ENCODE measurements at places on chromosomes 6 and 20. TPM values are rescaled to one million over a fixed set of nuclear protein-coding genes. Genes with fewer than 3 reads are reported as not detected.

DNA sequence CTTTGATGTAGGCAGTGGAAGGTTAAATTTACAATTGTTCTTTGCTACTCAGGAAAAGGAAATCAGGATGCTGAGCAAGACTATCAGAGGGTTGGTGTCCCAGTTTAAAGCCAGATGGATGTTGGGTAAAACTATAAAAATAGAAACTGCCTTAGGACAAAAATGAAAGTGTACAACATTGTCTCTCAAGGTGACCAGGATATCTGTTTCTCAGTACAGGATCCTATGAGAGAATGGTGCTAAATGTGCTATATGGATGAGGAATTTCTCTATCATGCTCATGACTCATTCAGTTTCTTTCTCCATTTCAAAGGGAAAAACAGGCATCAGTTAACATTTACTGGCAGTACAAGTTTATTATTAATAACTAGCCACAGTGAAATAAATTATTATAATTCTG is 534.2 kb upstream of the GJE1 start:
- no peak for DNase-seq

GRCh38 chr6:71349976-71350615 is 61.5 kb downstream of the OGFRL1 start:
- no peak for DNase-seq

The L3MBTL1 gene
- total RNA-seq = 28.7 TPM

DNA sequence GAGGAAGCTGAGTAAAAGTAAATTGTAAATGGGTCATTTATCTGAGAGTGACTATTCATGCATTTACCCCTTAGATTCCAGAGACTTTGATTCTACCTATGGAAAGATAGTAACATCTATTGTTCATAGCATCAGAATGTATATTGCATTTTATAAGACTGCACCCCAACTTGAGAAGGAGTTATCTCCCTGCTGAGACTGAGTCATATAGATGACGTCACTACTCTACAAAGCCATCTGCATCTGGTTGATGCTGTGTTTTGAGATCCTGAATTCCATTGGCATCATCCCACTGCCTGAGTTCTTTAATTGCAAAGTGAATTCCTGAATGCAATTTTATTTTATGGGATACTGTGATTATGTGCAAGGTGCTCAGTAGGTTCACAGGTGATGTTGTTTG is 444.0 kb upstream of the SLC35B3 start:
- no peak for DNase-seq

DNA sequence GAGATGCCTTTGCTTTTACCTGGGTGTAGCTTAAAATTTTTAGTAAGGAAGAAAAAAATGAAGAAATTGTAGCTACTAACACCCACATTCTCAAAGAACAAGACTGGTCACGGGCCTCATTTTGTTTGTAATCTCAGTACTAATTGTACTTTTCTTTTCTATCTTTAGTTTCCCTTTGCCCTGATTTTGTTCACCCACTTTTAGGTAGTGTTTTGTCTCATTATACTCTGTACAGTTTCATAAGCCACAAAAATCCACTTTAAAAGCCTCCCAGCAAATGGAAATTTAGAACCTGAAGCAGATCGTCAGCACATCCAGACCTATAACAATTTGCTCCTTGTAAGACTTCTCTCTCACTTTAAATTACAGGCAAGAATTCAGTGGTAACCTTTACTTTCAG is 43.3 kb downstream of the TP53INP2 start:
- DNase-seq = no peak

The HLA-DRB1 gene
- 4.1 TPM for total RNA-seq

The TNF gene
- total RNA-seq = not detected

DNA sequence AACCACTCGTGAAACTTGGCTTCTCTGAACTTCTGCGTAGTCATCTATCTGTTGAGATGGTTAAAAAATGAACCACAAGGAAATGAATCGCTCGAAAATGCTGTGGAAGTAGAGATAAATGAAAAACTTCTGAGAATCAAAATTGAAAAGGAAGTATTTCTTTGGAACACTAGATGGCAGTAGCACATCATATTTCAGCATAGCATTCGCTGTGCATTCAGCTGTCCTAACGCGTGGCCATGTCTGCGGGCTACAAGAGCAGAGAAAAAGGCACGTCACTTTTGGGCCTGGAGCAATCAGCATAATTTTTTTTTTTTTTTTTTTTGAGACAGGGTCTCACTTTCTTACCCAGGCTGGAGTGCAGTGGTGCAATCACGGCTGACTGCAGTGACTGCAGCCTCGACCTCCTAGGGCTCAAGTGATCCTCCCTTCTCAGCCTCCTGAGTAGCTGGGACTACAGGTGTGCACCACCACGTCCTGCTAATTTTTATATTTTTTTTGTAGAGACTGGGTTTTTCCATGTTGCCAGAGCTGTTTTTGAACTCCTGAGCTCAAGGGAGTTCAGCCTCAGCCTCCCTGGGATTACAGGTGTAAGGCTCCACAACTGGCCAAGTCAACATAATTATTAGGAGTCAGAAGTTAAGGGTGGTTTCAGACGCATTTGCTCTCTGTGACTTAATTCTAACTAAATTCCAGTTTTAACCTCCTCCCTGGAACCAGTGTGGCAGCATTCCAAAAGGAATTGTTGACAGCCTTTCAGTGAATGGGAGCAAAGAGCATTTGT is 8.8 kb upstream of the PERP start:
- DNase-seq = peak; percentile 91

The CLDN20 gene
- total RNA-seq = not detected

The SPTLC3 gene
- 10.5 TPM for total RNA-seq

GRCh38 chr6:36241728-36242127 is 28.1 kb upstream of the PNPLA1 start:
- peak; percentile 56 for DNase-seq

DNA sequence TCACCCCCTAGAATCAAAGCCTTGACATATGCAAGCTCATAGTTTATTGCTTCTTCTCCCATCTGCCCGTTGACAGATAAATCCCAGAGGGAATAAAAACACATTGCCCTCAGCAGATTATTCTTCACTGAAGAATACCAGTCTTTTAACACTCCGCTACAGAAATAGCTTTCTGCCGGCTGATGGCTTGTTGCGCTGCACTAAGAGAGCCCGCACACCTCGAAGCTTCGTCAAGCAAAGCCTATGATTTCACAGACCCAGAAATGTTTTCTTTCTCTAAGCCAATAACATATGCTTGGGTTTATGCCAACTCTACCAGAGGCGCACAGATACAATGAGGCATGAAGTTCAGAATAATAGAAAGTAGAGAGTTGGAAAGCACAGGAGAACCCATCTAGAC is 208.9 kb upstream of the FOXQ1 start:
- peak; percentile 62 for DNase-seq

DNA sequence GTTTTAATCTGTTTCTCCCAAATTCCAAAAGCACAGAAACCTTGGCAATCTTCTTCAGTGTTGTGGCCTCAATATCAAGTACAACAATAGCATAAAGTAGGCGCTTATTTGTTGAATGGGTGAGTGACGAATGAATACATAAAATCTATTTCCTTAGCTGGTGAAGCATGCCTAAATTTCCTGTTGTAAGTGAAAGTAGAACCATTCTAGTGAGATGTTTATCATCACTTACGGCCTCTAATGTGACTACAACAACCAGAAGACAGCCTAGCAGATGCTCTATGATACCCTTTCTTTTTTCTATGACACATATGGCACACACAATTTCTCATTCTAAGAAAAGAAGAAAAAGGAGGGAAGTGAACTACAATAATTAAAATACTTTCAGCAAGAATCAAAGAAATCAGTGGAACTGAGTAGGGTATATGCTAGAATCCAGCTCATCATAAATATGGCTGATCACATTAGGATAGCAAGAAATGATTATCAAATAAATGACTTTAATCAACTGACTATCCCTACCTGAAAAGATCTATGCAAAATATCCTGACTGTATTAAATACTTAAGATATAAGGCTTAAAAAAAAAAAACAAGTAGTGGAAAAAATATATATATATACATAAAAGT is 67.4 kb downstream of the BTBD9 start:
- DNase-seq = no peak

DNA sequence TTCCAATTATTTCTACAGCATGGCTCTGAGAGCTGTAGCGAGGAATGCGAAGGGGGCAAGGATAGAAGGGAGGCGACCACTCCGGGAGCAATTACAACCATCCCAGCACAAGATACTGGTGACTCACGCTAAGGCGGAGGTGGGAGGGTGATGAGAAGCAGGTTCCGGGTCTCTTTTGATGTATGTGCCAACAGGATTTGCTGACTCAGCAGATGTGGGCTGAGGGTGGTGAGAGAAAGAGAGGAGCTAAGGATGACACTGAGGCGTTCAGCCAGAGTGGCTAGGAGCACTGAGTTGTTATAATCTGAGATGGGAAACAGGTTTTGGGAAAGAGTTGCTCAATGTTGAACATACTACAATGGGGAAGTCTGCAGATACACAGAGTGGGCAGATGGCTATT is 9.3 kb upstream of the TXNDC5 start:
- DNase-seq = no peak

- peak; percentile 93 for DNase-seq
These were observed at the start of gene ZNF334 for GRCh38 chr20:46512943-46513844. Gene ZNF334 (minus strand): TSS chr20:46513559. CDS start chr20:46512102, 1,457 bp downstream.

The TNFRSF6B gene
- total RNA-seq = 4.5 TPM

GRCh38 chr20:41619360-41620100 is 1.4 kb upstream of the CHD6 start:
- DNase-seq = peak; percentile 24

The HLA-DQA1 gene
- not detected for total RNA-seq

DNA sequence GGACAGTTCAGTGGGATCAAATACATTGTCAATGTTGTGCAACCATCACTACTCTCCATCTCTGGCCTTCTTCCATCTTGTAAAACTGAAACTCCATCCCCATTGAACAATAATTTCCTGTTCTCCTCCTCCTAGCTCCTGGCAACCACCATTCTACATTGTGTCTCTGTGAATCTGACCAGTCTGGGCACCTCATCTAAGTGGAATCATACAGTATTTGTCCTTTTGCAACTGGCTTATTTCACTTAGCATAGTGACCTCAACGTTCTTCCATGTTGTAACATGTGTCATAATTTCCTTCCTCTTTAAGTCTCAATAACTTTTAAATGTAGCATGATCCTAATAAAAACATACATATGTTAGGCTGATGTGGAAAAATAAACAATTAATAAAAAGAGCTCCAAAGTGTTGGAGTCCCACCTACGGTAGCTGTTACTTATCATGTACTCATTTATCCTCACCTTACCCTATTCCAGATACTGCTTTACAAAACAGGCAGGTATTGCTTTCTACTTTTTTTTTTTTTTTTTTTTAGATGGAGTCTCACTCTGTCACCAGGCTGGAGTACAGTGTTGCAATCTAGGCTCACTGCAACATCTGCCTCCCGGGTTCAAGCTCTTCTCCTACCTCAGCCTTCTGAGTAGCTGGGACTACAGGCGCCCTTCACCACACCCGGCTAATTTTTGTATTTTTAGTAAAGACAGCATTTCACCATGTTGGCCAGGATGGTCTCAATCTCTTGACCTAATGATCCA is 91.9 kb downstream of the TNFAIP3 start:
- no peak for DNase-seq

DNA sequence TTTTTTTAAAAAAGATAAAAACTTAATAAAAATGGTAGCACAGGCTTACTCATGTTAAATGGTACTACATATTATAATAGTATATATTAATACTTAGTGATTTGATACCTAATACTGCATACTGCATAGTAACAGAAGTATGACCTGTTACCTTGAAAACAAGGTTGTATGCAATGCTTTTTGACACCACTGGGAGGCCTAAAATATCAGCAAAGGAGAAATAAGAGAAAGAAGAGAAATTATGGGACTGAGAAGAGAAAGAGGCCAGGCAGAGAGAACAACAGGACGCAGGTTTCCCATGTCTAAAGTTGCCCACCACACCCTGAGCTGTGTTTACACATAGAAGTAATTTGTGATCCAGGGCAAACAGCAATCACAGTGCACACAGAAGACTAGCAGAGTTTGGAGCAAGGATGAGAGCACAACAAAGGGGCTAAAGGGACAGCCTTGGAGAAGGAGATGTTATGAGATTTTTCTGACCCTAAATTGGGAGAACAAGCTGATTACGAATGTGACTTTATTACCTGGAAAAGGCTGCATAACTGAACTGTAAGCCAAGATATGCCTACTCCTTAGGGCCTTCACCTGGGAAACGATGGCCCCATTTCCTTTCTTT is 73.2 kb downstream of the ROS1 start:
- peak; percentile 24 for DNase-seq

GRCh38 chr6:167045828-167046580 is 46.8 kb downstream of the CEP43 start:
- DNase-seq = no peak

GRCh38 chr6:84696166-84696565 is 68.2 kb downstream of the TBX18 start:
- DNase-seq = no peak

The CCN6 gene
- total RNA-seq = not detected

GRCh38 chr20:44651434-44651683 is 140 bp downstream of the ADA start:
- no peak for DNase-seq

- no peak for DNase-seq
These were observed 77.1 kb upstream of the FLRT3 start for GRCh38 chr20:14414560-14414959.

GRCh38 chr20:62357681-62358080 is 9.4 kb downstream of the LAMA5 start:
- DNase-seq = no peak

- peak; percentile 82 for DNase-seq
These were observed 348 bp upstream of the AFDN start for GRCh38 chr6:167826230-167826895.

The OR2H2 gene
- not detected for total RNA-seq

The ENPP3 gene
- not detected for total RNA-seq

GRCh38 chr6:7590918-7591302 is 912 bp downstream of the SNRNP48 start:
- no peak for DNase-seq

The XRN2 gene
- 15.2 TPM for total RNA-seq

- DNase-seq = no peak
These were observed 52.4 kb downstream of the RNF144B start for GRCh38 chr6:18439581-18439980.

The B3GALT4 gene
- total RNA-seq = 10.8 TPM

- DNase-seq = no peak
These were observed 21.3 kb downstream of the CTNNBL1 start for GRCh38 chr20:37714978-37715672.

The MAP1LC3A gene
- 11.7 TPM for total RNA-seq

The RIN2 gene
- 9.9 TPM for total RNA-seq

GRCh38 chr6:141677598-141678211 is 455.0 kb upstream of the GJE1 start:
- peak; percentile 35 for DNase-seq

The VWA7 gene
- not detected for total RNA-seq

DNA sequence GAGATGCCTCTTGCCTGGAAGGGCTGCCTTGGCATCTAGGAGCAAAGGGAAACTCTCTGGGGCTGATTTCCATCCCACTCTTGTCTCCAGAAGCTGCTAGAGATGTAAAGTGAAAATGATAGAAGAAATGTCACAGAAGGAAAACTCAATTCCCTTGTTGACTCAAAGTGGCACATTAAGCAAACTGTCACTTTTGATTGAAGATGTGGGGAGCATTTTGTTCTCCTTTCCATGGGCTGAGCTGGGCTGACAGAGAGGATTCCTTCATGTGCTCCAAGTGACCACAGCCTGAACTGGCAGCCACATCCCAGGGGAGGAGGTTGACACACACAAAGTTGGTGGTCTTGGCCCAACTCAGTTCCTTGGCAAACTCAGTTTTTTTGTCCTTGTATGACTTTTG is 9.8 kb downstream of the GPR31 start:
- DNase-seq = no peak

GRCh38 chr20:3400260-3401155 is 7.0 kb downstream of the DNAAF9 start:
- peak; percentile 50 for DNase-seq

The IGF2R gene
- total RNA-seq = 70.3 TPM

- DNase-seq = no peak
These were observed 354.1 kb upstream of the ARID1B start for GRCh38 chr6:156423075-156423474.

All from stomach (tissue), 19 donors.